ENCODE measurements at places on chromosomes 5 and 9.

DNA sequence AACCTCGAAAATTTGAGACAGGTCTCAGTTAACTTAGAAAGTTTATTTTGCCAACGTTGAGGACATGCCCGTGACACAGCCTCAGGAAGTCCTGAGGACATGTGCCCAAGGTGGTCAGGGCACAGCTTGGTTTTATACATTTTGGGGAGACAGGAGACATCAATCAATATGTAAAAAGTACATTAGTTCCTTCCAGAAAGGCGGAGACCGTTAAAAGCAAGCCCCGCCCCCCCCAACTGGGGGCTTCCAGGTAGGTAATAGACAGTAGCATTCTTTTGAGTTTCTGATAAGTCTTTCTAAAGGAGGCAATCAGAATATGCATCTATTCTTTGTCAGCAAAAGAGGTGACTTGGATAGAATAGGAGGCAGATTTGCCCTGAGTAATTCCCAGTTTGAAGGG is 599 bp upstream of the MOCS2 start:
- DNase-seq, result no peak

GRCh38 chr5:19233573-19233972 is 754.4 kb downstream of the CDH18 start:
- no peak for DNase-seq

- DNase-seq, result no peak
These were observed 125.2 kb downstream of the FSTL4 start for GRCh38 chr5:133487093-133487492.

- DNase-seq, result peak; percentile 17
These were observed 810 bp downstream of the VPS13A start for GRCh38 chr9:77177894-77178794.

DNA sequence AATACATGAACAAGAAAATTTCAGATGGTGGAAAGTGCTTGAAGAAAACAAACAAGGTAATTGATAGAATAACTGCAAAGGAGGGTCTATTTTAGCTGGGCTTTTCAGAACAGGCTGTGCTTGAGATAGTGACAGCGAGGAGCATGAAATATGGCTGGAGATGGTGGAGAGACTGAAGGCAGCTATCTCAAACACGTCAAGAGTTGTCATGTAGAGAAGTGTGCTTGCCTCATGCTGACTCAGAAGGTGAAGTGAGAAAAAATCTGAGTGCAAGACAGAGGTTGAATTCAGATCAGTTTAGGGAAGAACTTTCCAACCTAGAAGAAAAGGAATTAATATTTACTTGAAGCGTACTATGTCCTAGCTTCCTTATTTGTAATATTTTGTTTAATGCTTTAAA is 115.5 kb upstream of the RANBP3L start:
- DNase-seq, result no peak

DNA sequence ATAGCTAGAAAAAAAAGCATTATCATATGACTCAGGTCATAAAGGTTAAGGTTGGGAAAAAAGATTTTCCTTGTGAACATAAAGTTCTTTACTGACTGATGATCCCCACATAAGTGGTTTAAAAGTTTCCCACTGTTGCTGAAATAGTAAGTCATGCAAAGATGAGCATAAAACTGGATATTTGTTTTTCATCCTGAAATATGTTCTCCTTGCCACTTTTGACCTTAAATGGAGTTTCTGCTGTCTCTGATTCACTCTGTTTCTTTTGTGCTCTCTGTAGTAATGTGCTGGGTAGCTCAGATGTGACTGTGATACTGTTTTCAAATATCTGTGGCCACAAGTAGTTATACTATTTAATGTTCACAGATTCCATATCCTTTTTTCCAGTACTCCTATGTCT is 162.5 kb upstream of the GAS1 start:
- DNase-seq, result no peak

DNA sequence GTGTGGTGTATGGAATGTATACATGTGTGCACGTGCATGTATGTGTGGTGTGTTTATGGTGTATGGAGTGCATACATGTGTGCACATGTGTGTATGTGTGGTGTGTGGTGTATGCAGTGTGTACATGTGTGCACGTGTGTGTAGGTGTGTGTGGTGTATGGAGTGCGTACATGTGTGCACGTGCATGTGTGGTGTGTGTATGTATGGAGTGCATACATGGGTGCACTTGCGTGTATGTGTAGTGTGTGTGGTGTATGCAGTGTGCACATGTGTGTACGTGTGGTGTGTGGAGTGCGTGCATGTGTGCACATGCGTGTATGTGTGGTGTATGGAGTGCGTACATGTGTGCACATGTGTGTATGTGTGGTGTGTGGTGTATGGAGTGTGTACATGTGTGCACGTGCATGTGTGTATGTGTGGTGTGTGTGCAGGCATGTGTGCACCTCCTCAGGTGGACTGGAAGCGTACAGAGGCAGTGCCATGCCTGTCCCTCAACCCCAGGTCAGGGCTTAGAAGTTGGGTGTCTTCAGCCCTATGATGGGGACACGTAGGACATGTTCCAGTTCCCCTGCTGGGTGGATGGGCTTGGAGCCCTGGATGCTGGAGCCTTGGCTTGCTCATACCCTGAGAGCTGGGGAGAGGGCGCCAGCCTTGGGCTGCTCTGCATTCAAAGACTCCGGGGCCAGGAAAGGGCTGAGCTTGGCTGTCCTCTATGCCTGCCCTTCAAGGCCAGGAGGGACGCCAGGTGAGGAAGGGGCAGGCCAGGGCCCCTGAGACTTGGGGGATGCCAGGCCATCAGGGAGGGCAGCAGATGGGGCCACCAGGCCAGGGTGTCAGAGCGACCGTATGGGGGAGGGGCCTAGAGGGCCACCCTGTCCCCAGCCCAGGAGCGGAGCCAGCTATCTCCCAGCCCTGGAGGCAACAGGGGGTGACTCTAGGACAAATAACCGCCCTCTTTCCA is 12.2 kb downstream of the MYMK start:
- no peak for DNase-seq

DNA sequence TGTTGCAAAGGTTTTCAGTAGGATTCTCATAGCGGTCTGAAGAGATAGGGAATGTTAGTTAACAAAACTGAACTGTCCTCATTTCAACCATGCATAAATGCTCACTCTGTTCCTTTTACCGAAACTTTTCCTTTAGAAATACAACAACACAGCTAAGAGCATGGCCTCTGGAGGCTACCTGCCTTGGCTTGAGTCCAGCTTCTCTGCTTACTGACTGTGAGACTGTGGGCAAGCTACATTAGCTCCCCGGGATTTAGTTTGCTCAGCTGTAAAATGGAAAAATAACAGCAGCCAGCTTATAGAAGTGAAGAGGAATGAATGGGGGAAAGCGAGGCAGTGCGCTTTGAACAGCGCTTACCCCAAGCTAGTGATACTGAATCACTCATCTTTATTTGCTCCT is 507.9 kb upstream of the DAP start:
- peak; percentile 23 for DNase-seq

DNA sequence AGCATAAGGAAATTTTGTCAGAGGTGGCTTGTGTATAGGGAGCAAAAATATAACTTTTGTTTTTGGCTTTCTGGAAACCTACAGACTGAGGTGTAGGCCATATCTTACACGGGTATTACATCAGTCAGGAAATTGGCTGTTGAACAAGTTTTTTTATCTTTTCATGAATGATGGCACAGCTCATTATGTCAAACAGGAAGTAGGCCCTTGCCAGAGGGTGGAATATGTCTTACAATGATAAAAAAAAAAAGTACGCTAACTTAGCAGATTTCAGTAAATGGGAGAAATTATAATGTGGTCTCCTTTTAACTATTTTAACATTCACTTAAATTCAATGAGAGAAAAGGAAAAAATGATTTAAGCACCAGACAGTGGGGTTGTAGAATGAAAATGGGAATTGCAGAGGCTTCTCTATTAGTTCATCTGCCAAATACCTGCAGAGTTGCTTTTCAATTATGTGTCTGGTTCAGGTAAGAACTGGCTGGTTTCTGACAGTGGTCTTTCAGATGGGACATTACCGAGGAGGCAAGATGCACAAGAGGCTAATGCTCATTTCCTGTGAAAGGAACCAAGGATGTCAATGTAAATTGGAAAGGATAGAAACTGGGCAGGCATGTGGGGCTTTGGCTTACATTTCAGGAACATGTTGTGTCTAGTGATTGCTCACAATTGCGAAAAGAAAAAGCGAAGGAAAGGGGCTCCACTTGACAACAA is 169.9 kb downstream of the NNT start:
- no peak for DNase-seq

- no peak for DNase-seq
These were observed 70.0 kb upstream of the KLF9 start for GRCh38 chr9:70484232-70485130.

DNA sequence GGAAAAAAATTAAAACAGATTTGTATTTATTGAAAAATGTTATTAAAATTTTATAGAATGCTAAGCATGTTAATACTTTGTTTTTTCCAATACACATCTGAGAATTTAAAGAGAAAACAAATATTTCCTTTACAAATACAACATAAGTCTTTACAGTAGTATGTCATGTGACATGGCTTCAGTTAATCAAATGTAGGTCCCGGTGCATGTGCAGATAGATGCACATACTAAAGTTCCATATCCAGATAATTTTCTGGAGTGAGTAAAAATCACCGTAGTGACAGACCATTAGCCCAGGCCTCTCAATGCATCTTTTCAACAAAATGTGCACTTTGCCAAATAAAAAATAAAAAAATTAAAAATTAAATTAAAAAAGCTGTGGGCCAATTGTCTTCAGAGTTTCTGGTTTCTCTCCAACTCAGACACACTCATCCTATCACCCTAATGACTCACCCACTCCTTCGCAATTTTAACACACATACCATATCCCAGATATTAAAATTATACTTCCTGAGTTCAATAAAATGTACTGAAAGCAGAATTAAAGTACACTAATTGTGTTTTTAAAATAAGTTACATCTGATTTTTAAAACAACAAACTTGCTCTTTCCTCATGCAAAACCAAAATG is 508.1 kb downstream of the NR2F1-AS1 start:
- no peak for DNase-seq

DNA sequence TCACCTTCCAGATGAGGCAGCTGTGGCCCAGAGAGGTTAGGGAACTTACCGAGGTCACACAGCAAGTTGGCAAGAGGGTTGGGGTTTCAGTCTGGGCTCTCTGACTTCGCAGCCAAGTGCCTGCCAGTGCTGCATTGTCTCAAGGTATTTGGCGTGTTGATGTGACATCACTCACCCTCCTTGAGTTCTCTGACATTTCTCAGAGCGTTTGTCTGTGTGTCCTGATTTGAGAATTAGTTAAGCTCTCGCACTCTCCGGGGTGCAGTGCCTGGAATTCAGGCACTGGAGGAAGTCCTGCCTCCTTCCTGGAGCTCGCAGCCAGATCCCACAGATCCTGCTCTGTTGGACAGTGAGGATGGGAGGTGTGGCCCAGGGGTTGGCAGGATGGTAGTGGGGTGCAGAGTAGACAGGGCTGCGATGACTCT is 25.7 kb downstream of the WWC1 start:
- no peak for DNase-seq

GRCh38 chr5:40594811-40595210 is 84.9 kb upstream of the PTGER4 start:
- no peak for DNase-seq

DNA sequence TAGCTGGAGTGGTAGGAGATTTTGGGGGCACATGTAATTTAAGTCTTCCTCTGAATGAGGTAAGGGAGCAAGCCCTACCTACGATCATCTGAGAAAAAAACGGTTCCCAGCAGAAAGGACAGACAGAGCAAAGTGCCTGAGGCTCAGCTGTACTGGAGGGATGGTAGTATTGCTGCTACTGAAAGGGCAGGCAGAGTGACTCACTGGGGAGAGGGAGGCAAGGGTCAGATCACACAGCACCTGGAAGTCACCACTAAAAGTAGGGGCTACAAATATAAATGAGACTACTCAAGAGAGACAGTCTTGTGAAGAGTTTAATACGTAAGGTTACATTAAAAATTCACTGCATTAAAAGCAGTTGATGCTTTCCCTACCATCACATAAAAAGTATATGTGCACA is 75.9 kb downstream of the NFIB start:
- no peak for DNase-seq

DNA sequence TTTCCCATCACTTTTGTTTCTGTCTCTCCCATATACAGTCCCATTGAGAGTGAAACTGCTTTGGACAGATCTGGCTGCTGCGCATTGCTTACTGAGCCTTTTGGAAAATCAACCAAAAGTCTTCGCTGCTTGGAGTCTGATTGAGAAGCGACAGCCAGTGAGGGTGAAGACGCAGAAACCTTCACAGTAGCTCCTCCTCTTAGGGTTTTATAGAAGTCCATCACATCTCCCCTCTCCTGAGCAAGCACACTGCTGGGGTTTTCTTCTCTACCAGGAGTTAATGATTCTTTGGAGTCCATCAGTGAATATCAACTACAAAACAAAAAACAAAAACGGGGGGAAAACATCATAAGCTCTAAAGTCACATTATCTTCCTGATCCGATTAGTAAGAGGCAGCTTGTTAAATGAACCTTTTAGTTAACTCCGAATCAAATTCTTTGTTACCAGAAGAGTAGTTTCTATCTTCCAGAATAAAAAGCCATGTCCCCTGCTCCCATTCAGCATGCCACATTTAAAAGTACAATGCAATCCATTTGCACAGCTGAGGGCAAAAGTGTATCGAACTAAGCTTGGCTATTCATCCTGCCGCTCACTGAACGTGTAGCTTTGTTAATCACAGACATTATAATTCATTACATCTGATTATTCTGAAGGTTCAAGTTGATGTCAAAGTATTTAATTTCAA is 2.8 kb downstream of the NR3C1 start:
- DNase-seq, result no peak

DNA sequence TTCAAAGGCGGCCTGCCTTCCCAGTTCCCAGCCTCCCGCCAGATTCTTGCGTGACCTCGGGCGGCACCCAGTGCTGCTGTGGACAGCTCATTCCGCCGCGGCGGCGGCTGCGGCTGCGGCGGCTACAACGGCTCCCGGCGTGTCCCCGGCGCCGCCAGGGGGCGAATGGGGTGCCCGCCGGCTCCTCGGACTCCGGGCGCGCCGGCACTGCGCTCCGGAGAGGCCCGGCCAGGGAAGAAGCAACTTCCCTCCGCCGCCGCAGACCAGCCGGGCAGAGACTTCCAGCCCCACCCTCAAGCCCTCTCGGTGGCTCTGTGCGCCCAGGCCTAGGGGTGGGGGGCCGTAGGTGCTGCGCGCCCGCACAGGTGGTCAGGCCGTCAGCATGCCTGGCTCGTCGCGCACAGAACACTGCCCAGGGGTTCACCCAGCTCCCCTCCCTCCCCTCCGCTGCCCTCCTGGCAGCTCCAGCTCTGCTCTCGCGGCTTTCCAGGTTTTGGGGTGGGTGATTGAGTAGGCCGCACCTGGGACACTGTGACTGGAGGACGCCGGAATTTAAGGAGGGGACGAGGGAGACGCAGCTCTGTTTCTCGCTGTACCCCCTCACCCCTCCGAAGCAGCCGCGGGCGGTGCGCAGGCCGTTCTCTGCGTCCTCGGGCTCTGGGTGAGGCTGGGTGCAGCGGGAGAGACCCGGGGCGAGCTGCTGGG is 20.2 kb downstream of the IGIP start:
- peak; percentile 76 for DNase-seq

DNA sequence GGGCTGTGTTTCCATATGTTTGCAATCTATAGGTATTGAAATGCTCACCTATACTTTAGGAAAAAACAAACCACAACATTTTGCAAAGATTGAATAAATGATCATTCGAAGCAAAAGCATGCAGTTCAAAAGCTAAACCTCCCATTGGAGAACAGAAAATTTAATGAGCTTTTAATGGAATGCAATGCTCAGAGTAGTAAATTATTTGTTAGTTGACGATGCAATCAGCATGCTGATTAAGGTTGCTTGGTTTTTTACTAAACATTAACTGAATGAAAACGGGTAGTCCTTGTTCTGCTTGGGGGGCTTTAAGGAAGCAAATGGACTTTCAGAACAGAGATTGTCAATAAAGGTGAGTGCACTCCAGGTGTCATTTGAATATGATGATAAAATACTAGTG is 123.3 kb upstream of the TMEM161B start:
- no peak for DNase-seq

Measured in mucosa of gallbladder (tissue), 1 donor.